ENCODE measurements at places on chromosomes 3 and 15.

DNA sequence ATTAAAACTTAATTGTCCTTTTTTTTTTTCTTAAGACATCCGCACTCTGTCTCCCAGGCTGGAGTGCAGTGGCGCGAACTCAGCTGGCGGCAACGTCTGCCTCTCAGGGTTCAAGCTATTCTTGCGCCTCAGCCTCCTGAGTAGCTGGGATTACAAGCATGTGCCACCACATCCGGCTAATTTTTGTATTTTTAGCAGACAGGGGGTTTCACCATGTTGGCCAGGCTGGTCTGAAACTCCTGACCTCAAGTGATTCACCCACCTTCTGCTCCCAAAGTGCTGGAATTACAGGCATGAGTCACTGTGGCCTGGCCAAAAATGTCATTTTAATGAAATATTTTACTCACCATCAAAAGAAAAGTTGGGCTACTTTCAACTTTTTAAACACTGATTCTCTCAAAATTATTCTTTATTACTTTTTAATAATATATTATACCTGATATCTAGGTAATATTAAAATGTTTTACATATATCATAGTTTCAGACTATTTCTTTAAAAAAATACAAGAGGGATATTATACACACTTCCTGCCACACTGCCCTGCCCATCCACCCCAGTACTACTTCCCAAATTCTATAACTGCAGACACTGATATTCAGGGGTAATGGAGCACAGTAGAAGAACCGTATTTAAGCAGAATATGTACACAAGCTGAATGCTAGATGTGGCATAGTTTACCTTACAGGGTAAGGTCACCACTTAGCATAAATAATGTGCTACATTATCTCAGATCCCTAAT, 723.9 kb upstream of the ZNF385D start:
- DNase-seq = no peak

- DNase-seq = peak; percentile 49
Observed at GRCh38 chr15:65832549-65833364, 36.5 kb upstream of the RAB11A start.

GRCh38 chr3:169026543-169027182, 636.8 kb downstream of the MECOM start:
- peak; percentile 82 for DNase-seq

DNA sequence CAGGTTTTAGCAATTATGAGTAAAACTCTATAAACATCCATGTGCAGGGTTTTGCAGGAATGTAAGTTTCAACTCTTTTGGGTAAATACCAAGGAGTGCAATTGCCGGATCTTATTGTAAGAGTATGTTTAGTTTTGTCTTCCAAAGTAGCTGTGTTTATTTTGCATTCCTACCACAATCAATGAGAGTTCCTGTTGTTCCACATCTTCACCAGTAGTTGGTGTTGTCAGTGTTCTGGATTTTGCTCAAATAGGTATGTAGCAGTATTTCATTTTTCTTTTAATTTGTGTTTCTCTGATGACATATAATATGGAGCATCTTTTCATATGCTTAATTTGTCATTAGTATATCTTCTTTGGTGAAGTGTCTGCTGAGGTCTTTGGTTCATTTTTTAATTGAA, 185.1 kb upstream of the GALNT15 start:
- no peak for DNase-seq

DNA sequence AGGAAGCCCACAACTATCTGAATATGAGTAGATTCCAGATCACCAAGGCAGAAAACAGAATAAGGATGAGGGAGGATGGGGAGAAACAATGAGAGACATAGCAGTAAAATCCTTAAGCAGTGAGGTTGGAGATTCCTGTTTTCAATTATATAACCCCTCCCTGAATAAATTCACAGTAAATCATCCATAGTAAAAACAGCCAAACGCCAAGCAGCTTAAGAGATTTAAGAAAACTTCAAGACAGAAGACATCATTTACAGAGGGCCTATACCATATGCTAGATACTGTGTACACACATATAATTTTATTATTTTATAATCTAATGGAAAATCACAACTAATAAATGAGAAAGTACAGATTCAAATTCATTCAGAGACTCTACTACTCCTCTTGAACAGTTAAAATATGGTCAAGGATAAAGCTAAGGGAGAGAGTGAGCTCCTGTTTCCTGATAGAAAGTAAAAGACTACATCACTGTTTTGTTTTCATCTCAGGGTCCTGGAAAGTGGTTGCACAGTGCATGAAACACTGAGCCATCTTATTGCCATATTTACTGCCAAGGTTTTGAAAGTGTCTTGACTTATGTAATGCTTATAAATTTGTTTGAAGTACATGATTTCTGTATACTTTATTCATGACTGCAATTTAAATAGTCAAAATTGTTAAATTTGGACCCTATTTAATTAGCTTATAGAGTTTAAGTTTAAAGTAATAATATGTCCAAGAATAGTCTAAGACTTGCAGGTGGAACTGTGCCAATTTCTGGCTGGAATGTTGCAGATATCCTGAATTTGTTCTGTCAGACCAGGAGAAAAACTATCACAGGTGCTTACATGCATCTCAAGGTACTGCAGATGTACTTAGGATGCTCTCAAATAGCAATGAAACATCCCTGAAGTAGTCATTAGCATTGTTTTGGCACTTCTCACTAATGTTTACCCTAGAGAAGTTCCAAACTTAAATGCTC, 141.4 kb downstream of the TBL1XR1 start:
- no peak for DNase-seq

GRCh38 chr15:83289160-83289559, 4.7 kb upstream of the BNC1 start:
- DNase-seq = peak; percentile 52

GRCh38 chr3:71979175-71979574, 194.2 kb upstream of the PROK2 start:
- DNase-seq = no peak

DNA sequence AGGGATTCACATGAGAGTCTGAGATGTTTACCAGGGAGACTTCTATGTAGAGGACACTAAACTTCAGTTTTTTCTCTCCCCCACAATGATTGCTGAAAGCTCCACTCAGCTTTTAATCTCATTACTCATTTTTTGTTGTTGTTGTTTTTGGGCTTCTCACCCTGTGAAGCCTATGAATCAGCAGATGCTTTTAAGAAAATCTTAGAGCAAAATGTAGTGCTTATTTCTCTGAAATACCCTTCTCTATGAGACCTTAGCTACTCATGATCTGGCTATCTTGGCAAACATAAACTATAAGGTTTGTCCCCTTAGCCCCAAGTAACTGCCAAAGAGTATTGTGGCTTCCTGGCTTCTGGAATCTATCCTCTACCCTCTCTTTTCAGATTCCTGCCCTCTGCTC, 537.3 kb downstream of the OCA2 start:
- no peak for DNase-seq

DNA sequence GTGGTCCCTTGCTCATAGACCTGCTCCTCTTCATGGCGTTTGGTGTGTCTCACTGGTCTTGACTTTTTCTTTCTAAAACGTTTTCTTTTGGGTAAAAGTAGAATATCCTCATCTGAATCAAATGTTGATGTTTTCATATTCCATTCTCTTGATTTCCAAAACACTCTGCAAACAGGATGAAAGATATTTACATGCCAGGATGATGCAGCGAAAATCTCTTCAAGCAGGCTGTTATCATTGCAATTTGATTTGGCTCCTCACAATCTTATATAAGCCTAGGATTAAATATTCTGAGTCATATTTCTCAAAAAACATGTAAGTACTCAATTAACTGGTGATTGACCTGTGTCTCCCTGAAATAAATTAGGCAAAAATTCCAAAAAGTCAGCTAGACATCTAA, 10.1 kb downstream of the PP2D1 start:
- DNase-seq = no peak

- DNase-seq = no peak
Observed at GRCh38 chr15:50624616-50625168, 61.9 kb downstream of the TRPM7 start.

GRCh38 chr3:101942356-101942755, 93.0 kb downstream of the NFKBIZ start:
- DNase-seq = no peak

DNA sequence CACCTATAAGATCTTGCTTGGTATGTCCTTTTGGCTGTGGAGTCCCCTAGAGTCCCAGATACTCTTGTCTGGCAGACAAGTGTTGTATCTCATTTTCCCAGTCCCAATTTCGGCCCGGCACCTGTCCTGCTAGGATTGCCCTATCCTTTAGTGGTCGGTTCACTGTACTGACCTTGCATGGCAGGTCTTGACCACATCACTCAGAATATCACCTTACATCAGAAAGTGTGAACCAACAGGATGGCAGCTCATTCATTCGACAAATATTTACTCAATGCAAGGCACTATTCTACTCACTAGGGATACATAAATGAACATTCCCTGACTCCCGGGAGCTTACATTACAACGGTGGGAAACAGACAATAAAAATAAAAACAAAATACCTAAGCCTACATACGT, 5.7 kb upstream of the CCDC80 start:
- DNase-seq = no peak

DNA sequence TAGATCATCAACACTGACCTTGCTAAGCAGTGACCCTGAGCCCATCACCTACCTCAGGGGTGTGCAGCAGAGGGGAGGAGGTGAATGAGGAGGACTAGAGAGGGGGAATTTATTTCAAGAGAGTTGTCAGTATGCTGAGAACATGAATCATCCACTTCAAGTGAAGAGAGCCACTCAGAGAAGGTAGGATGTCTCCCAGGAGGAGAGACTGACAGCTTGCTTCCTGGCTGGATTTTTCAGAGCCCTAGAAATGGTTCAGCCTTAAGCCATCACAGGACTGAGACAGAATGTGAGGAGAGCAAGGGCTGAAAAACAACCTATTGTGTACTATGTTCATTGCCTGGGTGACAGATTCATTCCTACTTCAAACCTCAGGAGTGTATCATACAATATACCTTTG, 34.8 kb downstream of the CCNL1 start:
- DNase-seq = no peak

- DNase-seq = no peak
Observed at GRCh38 chr3:156859578-156859977, 33.4 kb downstream of the LEKR1 start.

- DNase-seq = no peak
Observed at GRCh38 chr3:149454746-149455145, 19.8 kb upstream of the TM4SF4 start.

GRCh38 chr3:57446318-57446841, 97.8 kb downstream of the DNAH12 start:
- no peak for DNase-seq

- no peak for DNase-seq
Observed at GRCh38 chr15:27722102-27722501, 377.0 kb downstream of the OCA2 start.

DNA sequence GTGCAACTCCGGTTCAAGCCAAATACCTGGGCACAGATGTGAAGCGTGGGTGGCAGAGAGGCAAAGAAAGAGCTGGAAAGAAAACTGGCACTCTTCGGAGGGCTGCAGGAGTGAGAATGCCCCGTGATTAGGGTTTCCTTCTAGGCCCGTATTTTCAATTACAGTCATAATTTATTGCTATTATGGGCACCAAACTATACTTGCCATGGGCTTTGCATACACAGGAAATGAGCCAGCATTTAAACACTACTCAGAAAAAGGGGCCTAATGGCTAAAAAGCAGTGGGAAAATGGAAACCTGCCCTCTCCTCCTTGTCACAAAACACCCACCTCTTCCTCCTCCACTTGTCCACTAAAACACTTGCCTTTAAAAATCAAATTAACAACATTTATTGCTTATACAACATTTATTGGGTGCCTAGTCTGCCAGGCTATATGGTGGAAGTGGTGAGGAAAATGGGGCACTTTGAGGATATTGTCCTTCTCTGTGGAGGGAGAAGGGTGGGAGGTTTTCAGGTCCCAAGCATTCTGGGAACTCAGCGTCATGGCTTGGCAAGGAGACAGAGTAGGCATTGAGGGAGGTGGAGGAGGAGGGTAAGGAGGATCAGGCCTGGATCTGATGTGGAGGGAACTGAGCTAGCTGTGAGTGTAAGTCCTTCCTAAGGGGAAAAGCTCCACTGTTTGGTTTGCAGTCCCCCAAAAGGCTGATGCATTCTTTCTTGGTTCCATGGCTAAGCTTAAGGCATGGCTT, 160.9 kb downstream of the SLCO3A1 start:
- no peak for DNase-seq

DNA sequence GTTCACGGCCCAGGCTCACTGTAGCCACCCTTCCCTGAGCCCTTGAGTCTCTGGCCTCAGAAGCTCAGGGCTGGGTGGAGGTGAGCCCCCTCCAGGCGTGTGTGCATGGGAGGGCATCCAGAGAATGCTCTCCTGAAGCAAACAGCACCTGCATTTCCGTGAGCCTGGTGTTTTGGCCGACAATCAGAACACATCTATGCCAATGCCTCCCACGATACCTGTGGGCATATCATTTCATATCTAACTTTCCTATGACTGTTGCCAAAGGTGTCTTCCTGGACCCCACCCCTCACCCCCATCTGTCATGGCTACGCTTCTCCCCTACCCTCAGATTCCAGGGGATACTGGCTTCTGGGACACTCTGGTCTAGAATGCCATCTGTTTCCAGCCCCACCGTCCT, 53.3 kb upstream of the RAB6B start:
- no peak for DNase-seq

GRCh38 chr15:89131731-89132130, 43.5 kb downstream of the ABHD2 start:
- DNase-seq = no peak

- DNase-seq = no peak
Observed at GRCh38 chr3:181330821-181331563, 341.5 kb upstream of the DNAJC19 start.

- no peak for DNase-seq
Observed at GRCh38 chr3:152403632-152404066, 134.9 kb downstream of the MBNL1 start.

- DNase-seq = peak; percentile 55
Observed at GRCh38 chr3:132198516-132198915, 118.7 kb upstream of the ACP3 start.
